ENCODE measurements at places on chromosomes 4 and X.

DNA sequence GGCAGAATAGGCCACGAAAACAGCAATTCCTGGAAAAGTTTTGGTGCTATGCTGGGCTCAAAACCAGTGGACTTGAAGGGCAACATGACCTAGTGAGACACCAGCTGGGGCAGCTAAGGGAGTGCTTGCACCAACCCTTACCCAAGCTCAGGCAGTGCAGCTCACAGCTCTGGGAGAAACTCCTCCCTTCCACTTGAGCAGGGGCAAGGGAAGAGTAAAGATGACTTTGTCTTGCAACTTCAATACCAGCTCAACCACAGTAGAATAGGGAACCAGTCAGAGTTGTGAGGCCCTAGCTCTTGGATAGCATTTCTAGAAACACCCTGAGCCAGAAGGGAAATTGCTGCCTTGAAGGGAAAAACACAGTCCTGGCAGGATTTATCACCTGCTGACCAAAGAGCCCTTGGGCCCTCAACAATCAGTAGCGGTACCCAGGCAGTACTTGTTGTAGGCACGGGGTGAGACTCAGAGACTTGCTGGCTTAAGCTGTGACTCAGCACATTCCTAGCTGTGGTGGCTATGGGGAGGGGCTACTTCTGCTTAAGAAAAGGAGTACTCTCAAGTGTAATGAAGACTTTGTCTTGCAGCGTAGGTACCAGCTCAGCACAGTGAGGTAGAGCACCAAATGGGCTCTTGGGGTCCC lies 19.7 kb upstream of the ABCG2 start:
- peak; percentile 24 for DNase-seq

DNA sequence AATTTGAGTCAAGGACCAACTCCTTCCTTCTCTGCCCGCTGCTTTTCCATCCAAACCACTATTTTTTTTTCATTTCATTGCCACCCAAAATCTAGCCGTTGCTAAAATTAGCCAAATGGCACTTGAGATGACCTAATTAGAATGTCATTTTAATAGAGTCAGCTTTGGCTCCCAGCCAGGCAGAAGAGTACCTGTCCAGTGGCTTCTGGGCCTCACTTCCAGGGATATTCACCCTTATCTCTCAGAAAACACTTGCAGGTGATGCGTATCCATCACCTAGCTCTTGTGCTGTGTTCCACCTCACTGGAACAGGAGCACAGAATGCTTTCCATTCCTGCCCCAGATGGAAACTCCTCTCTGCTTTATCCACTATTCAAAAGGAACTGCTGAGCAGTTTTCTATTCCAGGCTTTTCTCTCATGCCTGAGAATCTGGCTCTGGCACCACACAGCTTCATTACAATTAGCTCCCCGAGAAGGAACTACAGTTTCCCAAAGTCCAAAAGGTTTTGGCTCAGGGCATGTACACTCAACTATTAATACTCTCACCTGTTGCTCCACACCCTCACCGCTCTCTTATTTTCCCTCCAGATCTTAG lies 18.5 kb downstream of the MAGEA9B start:
- DNase-seq: no peak

- no peak for DNase-seq
These were observed 448.9 kb upstream of the AMOT start for GRCh38 chrX:113289503-113289902.

DNA sequence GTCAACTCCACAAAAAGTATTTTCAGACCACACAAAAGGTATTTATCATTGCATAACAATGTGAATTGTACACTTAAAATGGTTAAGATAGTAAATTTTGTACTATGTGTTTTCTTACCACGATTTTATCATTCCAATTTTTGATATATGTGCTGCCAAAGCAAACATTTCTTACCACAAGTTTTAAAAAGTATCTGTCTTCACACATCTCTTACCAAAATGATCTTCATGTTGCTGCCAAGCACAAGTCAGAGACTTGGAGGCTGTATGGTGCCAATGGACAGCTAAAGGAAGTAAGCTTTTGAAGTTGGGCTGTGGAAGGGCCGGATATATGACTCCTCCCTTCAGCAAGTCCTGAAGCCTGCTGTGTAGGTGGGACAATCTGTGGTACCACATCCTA lies 67.9 kb downstream of the TMLHE start:
- DNase-seq: no peak

DNA sequence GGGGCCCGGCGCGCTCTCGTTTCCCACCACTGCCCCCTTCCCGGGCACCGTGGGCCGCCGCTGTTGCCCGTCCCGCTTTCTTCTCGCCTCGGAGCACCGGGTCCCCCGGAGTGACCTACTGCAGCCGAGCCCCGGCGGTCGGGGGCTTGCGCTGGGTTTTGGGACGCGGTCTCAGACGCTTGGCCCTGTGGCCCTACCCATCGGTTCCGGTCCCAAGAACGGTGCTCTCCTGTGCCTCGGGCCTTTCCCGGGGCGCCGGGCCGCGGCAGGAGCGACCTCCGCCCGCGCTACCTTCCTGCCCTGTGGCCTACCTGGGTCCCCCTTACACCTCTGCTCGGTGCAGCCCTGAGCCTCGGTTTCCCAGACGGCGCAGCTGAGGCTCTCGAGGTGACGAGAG lies 21.6 kb upstream of the HMX1 start:
- DNase-seq: no peak

GRCh38 chr4:3417448-3417847 lies 24.3 kb upstream of the HGFAC start:
- DNase-seq: no peak

DNA sequence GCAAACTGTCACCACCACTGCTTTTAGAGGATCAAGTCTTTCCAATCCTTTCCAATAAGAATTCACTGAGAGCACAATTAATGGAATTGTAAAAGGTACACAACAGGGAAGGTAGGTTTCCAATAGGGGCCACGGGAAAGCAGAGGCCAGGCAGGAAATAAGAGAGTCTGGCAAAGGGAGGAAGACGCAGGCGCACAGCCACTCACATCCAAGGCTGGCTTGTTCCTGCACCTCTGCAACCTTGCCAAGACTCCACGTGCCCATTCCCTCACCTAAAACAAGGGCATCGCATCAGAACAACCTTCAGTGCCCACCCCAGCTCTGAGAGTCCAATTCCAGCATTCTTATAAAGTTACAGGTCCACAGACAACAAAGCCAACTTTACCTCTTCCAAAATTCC lies 81.2 kb downstream of the AFAP1 start:
- no peak for DNase-seq

GRCh38 chr4:6282314-6282771 lies 12.7 kb downstream of the WFS1 start:
- no peak for DNase-seq

DNA sequence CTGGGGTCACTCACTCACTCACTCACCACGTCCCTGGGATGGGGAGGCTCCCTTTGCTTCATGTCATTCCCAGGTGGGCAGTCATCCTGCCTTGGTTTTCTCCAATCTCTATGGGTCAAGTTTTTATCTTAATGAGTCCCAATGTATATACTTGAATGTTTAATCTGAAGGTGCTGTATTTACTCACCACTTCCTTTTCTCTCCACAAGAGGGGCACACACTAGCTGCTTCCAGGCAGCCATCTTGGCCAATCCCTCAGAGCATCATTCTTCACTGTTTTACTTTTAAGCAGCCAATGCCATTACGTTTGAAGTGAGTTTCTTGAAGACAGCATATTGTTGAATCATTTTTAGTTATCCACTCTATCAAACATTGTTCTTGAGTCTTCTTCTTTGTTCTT lies 153.4 kb upstream of the ARSJ start:
- DNase-seq: no peak

DNA sequence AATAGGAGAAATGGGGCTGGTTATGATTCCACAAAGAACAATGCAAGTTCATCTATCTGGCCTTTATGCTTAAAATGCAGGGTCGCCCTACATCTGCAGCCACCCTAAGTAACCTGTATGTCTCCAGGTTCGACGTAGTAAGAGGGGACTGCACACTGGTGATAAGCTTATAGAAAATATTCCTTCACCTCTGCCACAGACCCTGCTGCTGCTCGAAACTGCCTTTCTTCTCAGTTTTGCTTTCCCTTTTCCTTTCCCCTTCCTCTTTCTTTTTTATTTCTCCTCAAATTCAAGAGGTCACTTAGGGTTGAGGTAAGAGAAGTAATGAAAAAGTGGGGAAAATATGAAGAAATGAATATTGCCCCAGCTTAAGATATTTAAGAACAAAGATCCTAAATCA lies 123.5 kb downstream of the DCHS2 start:
- DNase-seq: no peak

DNA sequence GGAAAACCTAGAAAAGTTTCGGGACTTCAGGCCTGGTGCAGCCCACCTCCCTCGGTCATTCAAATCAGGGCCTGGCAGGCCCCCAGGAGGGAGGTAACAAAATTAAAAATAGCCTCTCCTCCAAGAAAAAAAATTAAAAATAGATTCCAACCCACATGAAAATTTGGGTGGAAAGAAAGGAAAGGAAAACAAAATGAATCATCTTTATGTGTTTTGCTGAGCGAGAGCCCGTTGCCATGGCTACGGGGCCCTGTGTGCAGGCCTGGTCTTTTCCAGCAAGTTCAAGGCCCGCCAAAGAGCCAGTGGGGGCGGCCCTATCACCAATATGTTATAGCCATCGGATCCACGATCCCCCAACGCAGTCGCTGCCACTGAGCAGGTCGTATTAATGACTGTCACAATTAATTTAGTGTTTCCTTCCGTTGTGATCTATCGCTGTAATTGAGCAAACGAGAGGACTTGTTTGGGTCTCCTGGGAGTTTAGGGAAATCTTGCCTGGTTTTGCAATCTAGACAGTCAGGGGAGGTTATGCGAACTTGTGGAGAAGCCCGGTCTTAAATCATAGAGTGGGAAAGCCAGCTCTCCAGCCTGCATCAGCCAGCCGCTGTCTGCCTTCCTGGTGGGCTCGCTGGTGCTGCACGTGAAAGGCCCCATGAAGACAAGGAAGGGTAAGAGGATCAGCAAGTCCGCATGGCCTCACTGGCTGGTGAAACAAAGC lies 452.4 kb downstream of the BCOR start:
- peak; percentile 20 for DNase-seq

DNA sequence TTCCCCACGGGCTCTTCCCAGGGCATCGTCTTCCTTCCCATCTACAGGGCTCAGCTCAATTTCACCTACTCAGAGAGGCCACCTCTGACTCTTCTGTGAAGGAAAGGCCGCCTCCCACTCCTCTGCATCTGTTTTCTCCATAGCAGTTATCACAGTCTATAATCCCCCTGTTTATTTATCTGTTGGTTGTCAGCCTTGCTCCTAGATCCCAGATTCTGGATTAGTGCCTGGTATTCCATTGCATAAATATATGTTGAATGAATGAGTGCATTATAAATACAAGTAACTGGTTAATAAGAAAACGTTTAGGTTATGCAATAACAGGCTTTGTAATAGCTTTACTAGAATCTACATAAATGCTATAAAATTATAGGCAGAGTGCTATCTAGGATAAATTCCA lies 52.9 kb downstream of the NSG1 start:
- no peak for DNase-seq

- DNase-seq: no peak
These were observed 611 bp downstream of the TEX11 start for GRCh38 chrX:70907900-70908299.

- DNase-seq: no peak
These were observed 28.3 kb downstream of the NBDY start for GRCh38 chrX:56757327-56757726.

GRCh38 chrX:115525486-115525885 lies 35.5 kb upstream of the PLS3 start:
- DNase-seq: no peak

DNA sequence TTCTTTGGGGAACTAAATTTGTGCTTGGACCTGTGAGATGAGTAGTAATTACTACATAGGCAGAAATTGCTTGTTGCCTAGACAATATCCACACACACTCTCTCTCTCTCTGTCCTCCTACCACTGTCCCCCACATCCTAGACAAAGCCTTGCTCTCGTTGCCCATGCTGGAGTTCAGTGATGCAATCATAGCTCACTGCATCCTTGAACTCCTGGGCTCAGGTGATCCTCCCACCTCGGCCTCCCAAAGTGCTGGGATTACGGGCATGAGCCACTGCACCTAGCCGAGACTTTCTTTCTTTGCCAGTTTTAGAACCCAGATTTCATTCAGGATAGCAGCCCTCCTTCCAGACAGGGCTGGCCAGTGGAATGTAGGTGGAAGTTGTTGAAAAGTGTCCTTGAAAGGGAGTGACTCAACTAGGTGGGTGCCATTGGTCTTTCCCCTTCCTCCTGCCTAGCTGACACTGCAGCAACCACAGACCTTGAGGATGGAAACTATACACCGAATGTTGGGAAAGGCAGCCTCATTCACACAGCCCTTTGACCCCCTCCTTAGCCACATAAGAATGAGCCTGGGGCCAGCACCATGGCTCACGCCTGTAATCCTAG lies 16.8 kb upstream of the LAP3 start:
- DNase-seq: no peak

Data from transverse colon (tissue), 4 donors.